ENCODE measurements at places on chromosomes 6 and 20.
A peak's percentile ranks its signal among the peaks of the same experiment; 100 is the strongest.

DNA sequence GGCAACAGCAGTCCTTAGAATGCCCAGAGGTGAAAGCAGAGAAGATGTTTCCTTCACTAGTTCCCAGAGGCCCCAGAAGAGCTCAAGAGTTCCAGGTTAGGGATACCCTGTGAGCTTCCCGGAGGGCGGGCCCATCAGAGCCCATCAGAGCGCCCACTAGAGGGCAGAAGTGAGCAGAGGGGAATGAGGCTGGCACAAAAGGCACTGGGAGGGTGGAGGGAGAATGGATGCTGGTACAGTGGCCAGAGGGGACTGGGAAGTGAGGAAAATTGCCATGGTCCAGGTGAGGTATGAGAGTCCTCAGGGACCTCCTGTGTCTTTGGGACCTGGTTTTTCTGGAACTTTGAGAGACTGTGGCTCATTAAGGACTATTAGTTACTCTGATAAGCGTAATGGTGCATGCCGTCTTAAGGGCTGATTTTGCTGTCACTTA, 57.3 kb downstream of the LINC00237 start:
- peak; percentile 46 for DNase-seq

DNA sequence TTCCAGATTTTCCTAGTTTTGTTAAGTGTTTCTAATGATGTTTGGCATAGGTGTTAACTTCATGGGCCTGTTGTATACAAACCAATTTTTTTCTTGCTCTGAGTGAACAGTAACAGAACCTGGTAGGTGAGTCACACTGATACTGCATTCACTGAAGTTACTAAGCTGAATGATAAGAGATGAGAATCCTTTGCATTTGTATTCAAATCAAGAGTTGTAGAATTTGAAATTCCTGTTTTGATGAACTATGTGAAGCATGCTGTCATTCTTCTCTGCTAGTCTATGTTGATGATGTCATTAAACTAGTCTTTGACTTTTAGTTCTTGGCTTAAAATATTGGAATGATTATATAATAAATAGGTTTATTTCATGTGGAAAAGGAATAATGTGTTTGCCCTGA, 37.9 kb downstream of the PTPRA start:
- no peak for DNase-seq

GRCh38 chr20:53349730-53350129, 243.9 kb downstream of the ZNF217 start:
- DNase-seq = no peak

DNA sequence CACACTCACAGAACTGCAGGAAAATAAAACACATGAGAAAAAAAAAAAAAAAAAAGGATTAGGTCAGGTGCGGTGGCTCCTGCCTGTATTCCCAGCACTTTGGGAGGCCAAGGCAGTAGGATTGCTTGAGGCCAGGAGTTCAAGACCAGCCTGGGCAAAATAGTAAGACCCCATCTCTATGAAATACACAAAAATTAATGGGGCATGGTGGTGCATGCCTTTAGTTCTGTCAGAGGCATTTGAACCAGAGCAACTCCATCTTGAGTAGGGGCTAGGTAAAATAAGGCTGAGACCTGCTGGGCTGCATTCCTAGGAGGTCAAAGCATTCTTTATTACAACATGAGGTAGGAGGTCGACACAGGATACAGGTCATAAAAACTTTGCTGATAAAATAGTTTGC, 39.0 kb upstream of the JARID2 start:
- no peak for DNase-seq

GRCh38 chr6:116392132-116393013, 21.6 kb downstream of the DSE start:
- peak; percentile 44 for DNase-seq
